ENCODE measurements at places on chromosomes 13 and 19.

GRCh38 chr19:2603334-2603733 is 99.2 kb downstream of the GNG7 start:
- no peak for DNase-seq

DNA sequence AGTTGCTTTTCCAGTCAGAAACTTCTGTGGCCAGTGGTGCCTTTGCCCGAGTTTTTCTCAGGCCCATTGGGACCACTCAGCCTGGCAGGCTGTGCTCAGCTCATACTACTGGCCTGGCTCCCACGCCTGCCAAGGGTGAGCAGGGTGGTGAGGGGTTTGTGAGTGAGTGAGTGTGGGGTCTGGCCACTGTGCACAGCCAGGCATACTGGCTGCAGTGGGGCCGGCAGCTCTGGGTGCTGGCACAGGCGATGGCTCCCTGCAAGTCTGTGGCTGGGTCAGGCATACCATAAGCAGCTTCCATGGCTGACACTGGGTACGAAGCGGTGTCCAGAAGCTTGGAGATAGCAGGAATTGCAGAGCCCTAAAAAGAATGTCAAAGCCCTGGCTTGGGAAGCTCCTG is 161.0 kb downstream of the SLITRK6 start:
- DNase-seq, result no peak

DNA sequence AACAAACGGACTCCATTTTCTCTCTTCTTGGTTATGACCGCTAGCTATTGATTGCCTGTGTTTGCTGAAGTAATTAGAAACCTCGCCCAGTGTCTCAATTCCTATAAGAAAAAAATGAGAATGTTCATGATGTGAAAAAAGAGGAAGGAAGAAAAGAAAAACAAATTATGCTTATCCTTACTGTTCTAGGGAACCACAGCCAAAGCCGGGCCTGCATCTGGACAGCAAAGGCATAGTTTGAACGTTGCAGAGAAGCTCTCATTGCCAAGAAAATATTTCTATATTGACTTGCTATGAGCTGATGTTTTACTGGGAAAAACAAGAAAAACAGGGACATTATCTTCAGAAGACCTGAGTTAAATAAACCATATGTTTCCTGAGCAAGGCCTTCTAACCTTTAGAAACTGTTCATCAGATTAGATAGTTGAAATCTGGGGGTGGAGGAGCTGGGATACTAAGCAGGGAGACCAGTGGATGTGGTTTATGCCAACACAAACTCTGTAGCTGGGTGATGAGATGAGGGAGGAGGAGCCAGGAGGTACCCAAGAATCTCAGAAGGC is 55.0 kb downstream of the EFNB2 start:
- no peak for DNase-seq

GRCh38 chr13:65159803-65160202 is 2070.3 kb downstream of the PCDH9 start:
- no peak for DNase-seq

GRCh38 chr19:29538651-29539050 is 12.9 kb downstream of the VSTM2B start:
- DNase-seq, result no peak

DNA sequence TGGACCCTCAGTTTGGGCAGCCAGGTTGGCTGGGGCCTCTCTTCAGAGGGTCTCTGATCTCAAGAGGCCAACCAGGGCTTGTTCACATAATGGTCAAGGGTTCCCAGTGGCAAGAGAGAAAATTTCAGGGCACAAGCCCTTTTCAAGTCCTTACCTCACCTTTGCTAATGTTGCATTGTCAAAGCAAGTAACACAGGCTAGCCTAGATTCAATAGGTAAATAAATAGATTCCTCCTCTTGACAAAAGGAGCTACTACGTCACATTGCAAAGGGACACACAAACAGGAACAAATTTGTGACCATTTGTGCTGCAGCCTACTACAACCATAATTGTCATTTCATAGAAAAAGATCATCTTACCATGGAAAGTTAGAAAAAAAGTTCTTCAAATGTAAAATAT is 33.9 kb upstream of the FRY start:
- DNase-seq, result no peak

DNA sequence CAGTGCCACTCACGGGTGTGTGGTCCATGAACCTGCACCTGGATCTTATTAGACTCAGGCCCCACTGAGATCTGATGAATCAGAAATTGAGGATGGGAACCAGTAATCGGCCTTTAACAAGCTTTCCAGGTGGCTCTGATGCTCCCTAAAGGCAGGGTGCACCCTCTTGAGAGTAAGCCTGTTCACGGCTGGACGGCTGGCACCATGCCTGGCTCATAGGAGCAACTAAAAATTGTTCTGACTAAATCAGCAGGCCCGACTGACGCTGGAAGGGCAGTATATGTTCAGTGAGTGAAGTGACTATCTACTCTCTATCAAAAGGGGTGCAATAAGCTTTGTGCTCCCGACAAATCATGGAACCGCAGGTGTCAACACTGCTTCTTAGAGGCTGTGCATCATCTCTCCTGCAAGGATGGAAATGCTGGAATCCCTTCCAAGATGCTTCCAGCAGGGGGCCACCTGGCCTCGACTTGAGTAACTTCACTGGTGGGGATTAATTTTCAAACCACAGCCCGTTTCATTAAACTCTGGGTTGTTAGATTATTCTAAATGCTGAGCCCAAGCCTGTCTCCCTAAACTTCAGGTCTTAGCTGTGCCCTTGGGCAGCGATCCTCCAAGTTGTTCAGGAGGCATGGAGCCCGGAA is 28.4 kb downstream of the TMTC4 start:
- peak; percentile 16 for DNase-seq

- no peak for DNase-seq
Observed at GRCh38 chr13:47484548-47484947, 516.5 kb downstream of the SUCLA2 start.
